ENCODE measurements at places on chromosomes 2 and 18.

GRCh38 chr2:11129598-11130449 is 25.4 kb upstream of the SLC66A3 start:
- DNase-seq, result no peak

DNA sequence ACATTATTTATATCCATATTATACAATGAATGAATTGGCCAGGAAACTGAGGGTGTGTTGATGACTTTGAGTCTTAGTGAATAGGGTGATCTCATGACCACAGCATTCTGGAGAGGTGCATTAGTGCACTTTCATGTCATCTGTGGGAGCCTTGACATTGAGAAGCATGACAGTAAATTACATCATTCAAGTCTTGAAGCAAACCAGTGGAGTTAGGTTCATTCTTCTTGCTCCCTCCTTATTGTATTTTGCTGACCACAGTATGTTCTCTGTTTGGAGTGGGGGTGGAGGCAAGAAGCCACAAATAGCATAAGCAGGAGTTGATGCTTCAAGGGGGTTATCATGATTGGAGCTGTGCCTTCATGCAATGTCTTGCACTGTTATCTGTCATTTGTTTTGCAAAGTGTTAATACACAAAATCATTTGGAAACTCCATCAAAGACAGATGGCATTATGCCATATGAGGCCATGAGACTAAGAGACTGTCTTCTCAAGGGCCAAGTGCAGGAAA is 680.2 kb downstream of the NYAP2 start:
- no peak for DNase-seq

DNA sequence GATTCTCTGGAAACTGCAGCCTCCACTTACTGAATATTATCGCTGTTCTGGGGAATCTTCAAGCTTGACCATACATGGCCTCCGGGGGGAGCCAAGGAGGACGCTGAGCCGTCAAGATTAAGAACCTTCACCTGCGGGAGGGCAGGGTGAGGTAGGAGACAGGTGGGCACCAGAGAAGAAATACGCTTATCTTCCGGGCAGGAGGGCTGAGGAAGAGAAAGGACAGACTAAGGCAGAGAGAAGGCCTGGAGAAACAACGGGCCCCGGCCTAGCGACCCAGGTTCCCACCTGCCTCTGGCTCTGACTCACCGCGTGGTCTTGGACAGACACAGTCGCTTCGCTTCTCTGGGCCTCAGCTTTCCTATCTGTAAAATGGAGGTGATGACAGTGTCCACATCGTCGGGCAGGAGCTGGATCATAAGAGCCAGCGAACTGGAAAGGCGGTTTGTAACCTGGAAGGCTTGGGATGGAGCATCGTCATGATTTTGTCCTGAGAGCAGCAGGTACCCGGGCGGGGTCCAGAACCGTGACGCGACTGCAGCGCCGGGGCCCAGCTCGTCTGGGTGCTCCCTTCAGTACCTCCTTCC is 659 bp downstream of the ZNF142 start:
- no peak for DNase-seq

DNA sequence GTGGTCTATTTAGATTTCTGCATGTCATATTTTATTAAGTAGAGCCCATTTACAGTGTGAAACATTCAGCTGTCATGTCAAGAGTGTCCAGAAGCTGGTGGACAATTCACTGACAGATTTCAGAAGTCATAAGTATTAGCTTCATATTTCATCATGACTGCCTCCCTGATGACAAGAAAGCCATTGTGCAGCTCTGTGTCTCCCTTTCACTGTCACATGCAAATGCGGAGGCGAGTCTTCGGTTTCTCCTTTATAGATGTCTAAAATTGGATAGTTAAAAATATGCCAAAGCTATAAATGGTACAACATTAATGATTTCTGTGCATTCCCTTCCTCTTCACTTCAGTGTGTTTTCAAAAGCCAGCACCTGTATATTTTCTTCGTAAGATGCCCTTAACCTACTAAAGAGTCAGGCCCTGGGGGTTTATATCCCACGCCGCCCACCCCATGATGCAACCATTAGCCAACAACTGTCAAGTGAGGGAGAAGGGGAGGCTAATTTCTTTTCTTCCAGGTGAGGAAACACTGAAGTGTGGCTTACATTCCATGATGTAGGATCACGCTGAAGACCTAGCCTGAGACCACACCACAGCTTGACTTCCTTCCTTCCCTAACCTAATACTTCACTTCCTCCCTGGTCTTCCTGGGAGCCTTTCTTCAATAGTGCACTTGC is 99.6 kb upstream of the DDX18 start:
- no peak for DNase-seq

DNA sequence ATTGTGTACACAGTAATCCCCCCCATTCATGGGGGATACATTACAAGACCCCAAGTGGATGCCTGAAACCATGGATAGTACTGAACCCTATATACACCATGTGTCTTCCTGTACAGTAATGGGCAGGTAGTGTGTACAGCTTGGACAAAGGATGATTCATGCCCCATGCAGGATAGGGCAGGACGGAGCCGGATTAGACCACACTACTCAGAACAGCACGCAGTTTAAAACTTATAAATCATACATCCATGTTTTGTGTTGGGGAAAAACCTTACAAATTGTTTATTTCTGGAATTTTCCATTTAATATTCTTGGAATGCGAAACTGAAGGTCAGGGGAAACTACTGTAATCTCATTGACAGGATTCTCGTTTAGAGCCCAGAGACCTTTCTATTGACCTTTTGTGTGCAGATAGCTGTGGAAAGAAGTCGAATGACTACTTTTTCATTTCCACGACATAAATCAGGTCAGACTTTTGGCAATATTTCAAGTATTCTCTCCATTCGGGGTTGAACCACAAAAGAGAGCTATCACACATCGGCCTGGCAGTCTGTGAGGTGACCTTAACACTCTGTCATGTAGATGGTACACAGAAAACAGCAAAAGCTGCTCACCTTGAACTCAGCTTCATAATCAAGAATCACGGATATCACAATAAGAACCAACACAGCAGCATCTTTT is 9.9 kb upstream of the YPEL5 start:
- no peak for DNase-seq

DNA sequence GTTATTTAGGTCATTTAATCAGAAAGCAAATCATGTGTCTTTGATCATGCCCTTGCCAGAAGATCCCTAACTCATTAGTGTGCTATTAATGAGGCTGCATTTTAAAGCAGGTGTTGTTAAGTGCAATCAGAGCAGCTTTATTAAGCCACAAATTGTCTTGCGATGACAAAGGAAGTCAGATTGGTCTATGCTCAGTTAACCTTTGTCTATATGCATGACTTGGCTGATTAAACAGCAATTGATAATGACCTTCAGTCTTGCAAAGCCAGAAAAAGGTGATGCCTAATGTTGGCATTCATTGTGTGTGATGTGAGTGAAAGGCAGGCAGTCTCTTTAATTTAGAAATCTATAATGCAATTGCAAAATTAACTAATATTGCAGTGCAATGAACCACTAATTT is 166.9 kb downstream of the RND3 start:
- no peak for DNase-seq

- DNase-seq, result no peak
Observed at GRCh38 chr2:109143214-109144187, 14.5 kb downstream of the SH3RF3 start.

- no peak for DNase-seq
Observed at GRCh38 chr2:219627103-219628100, at the start of gene SLC4A3. Gene SLC4A3, plus strand, starts transcription at chr2:219627630. Its CDS starts 363 bp downstream, at chr2:219627993.

- DNase-seq, result no peak
Observed at GRCh38 chr2:69381337-69381737, 5.7 kb downstream of the GFPT1 start.

GRCh38 chr2:232362174-232362900 is 16.2 kb upstream of the ALPP start:
- DNase-seq, result no peak

DNA sequence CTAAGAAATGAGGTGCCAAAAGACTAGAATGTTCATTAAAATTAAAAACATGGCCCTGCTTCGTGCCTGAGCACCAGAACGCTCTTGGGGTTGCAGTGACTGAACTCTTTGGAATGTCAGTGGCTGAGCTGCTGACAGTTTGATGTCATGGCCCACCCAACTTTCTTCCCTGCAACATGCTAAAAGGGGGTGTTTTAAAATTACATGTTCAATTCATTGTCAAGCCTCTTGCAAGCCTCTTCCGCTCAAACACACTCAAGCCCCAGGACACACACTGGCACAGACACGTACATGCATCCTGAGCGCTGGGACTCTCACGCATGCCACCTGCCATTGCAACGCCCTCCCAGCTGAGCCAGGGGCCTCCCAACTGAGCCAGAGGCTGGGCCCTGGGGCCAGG is 12.6 kb downstream of the RUFY4 start:
- no peak for DNase-seq

DNA sequence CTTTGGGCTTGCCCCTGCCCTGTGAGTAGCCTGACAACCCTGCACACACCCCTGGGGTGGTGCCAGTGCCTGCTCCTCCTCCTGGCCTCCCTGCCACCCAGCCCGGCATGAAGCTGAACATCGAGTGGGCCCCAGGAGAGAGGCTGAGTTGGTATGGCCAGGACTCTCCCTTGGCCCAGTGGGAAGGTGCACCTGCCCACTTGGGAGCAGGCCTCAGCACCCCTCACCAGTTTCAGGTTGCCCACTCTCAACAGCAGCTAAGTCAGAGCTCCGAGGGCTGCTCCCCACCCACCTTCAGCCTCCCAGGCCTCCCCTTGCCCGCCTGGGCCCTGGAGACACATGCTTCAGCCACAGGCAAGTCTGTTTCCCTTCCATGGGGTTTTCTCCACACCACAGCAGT is 203.1 kb downstream of the KLHL29 start:
- no peak for DNase-seq

DNA sequence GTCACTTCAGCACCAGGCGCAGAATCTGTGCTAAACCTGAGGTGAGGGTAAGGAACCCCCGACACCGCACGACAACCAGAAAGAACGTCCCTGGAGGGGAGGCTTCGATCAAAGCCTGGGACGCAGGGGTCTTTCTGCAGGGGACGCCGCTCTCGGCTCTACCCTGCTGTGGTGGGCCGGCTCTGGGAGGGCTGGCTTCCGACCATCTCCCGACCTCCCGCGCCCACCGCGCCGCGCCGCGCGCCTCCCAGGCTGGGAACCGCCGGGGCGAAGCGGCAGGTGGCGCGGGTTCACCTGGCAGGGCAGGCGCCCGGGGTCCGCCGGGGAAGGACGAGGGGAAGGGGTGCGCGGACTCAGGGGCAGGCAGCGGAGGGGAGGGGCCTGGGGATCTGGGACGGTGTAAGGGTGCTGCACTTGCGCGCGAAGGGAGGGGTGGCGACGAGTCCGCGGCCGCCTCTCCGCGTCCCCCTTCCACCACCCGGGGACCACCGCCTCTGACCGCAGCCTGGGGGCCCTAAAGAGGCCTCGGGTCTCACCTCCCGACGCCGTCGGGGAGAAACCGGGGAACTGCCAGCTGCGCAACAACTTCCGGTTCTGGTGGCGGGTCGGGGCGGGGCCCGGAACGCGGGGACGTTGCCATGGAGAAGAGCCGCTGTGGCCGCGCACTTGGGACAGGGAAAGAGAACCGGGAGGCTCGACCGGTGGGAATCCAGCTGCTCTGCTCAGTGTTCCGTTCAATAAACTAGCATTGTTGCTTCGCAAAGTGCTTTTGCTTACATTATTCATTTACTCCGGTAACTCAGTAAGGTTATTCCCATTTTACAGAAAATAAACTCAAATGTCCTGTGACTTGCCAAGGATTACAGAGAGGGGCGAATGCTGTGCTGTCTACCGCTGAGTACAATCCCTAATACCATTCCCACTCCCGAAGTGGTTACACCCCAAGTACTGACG is at the start of gene ZNF396:
Gene ZNF396 (minus strand): TSS at position 596 of the 954 bp plus-strand sequence. CDS start 3,045 bp downstream, outside the sequence.
- DNase-seq, result no peak

DNA sequence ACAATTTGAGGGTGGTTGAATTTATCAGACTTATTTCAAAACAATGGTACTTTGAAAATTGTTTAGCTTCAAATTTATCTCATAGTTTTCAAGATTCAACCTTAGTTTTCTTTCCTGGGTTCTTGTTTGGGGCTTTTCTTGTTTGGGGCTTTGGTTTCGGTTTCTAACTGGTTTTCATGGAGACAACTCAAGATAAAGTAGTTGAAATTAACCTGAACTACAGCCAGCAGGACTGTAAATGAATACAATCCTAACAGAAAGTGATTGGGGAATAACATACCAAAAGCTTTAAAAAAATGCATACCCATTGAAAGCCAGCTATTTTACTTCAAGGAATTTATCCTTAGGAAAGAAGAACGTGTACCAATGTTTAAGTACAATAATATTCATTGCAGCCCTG is 133.5 kb upstream of the SLC14A2 start:
- no peak for DNase-seq

DNA sequence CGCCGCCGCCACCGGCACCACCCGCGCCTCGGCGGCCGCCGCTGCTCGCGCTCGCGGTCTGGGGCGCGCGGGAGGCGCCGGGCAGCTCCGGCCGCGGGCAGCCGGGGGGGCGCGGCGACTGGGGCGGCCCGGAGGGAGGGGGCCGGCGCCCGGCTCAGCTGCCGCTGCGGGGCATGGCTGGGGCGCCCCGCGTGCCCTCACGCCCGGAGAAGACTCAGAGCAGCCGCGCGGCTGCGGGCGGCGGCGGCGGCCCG is 295 bp downstream of the GAREM1 start:
- DNase-seq, result no peak

- no peak for DNase-seq
Observed at GRCh38 chr2:133579274-133579673, 11.0 kb upstream of the NCKAP5 start.

- no peak for DNase-seq
Observed at GRCh38 chr2:178043266-178043665, 29.3 kb downstream of the PDE11A start.

DNA sequence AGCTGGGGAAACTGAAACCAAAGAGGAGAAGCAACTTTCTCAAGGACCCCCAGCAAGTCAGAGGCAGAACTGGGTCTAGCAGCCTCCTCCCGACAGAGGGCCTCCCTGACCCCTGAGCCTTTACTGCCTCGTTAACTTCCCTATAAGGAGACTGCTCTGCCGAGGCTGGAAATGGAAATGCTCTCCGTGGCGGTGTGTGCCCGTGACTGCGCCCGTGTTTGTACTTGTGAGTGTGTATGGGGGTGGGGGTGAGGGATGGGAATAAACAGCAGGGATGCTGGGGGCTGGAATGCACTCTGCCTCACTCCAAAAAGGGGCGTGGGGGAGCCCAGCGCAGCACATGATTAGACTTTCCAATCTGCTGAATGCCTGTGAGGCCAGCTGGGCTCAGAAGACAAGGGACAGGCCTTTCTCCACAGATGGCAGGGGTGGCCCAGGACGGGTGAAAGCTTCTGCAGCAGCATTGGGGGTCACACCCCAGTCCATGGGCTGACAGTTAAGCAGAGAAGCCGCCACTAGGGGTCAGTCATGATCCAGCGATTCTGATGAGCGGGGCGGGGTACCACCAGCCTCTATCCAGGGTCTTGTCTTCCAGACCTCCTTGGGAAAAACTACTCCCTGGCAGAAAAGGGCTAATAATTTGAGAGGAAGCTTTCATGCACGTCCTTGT is 26.8 kb downstream of the MPHOSPH10 start:
- DNase-seq, result no peak
